ENCODE measurements at places on chromosomes 16 and 17.

DNA sequence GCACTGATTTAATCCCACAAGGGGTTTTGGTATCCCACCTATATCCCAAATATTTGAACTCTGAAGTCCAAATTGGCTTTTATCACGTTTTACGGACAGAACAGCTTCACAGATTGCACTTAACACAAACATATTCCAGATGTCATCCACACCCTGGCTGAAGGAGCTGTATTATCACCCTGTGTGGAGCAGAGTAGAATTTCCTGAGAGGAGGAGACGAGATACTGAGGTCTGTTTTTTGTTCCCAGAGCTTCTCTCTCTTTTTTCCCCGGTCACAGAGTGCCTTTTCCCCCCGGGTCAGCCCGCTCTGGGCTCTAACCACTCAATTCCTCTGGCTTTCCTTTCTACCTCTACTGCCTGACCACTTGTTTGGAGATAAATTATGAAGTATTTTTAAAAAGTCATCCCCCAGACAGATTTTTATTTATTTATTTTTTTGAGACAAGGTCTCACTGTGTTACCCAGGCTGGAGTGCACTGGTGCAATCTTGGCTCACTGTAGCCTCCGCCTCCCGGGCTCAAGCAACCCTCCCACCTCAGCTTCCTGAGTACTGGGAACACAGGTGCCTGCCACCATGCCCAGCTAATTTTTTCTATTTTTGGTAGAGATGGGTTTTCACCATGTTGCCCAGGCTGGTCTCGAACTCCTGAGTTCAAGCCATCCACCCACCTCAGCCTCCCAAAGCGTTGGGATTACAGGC lies 30.7 kb downstream of the DNAH2 start:
- DNase-seq = no peak

GRCh38 chr16:12459391-12460063 lies 344.2 kb downstream of the CPPED1 start:
- DNase-seq = no peak

DNA sequence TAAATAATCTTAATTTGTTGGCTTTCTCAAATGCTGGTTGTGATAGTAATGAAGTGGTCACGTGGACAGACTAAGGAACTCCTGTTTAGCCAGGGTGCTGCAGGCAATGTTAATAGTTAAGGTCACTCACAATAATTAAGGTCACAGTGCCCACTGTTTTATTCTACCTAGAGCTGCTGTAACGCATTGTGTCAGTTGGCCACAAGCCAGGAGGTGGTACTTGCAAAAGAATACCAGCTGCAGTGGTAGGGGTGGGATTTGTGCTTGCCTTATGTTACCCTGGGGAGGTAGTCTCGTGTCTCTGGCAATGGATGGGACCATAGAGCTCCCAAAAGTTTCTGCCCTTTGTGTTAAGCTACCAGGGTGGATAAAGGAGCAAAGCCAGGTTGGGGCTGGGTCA lies 969.1 kb upstream of the CDH8 start:
- DNase-seq = no peak

GRCh38 chr17:15462976-15463772 lies 4.2 kb downstream of the CDRT4 start:
- no peak for DNase-seq

GRCh38 chr16:4488499-4488967 lies 12.3 kb downstream of the HMOX2 start:
- no peak for DNase-seq

DNA sequence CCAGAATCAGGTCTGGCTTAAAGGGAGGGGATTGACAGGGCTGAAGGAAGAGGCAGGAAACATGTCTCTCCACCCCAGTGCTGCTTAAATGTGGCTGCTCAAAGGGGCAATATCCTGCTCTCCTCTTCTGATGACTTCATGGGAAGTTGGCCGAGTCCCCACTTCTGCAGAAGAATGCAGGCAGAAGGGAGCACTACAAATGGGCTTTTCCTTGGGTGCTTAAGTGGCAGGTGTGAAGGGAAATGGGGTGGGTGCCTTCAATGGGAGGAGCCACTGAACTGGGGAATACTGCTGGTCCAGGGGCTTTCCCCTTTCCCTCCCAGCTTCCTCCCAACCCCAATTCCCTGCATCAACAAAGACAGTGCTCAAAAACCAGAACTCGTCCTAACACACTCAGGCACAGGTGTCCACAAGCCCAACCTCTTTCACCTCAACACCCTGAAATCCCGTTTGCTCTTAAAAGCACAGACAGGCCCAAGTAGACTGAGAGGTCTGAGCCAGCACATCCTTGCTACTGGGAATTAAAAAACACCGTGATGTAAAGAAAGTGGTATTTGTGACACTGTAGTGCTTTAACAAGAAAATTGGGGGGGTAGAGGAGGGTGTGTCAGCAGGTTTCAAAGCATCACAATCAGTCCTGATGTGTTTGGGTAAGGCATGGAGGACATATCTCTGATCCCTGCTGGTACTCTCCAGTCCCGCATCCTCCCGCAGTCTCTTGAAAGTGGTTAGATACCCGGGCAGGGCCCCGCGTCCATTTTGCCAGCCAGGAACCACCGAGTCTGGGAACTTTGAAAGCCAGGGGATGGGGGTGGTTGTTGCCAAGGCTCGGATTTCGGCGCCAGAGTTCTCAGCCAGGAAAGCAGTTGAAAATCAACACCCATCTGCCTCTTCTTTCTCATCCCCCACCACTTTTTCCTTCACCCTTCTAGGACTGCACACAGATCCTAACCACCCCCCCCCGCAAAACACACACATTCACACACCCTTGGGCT lies 1.6 kb downstream of the CA10 start:
- no peak for DNase-seq

GRCh38 chr16:86205521-86206245 lies 304.6 kb upstream of the FOXF1 start:
- no peak for DNase-seq

Data from occipital lobe (tissue), 3 donors.